ENCODE measurements at places on chromosomes 3 and 15.

DNA sequence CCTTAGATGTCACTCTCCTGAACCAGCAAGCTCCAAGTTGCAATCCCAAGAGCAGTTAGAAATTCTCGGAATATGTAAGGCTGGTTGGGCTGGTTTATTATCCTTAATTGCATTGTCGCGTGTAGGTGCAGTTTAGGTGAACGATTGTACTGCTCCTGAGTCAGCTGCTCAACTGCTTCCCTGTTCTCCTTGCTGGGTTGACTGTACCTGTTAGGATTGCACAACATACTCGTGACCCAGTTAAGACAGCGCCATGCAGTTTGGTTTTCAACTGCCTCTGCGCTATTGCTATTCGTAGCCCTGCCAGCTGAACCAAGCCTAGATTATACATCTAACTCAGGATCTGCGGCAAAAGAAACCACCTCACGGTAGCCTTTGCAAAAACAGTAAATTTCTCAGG is 41.0 kb downstream of the BCL2L10 start:
- DNase-seq: no peak

DNA sequence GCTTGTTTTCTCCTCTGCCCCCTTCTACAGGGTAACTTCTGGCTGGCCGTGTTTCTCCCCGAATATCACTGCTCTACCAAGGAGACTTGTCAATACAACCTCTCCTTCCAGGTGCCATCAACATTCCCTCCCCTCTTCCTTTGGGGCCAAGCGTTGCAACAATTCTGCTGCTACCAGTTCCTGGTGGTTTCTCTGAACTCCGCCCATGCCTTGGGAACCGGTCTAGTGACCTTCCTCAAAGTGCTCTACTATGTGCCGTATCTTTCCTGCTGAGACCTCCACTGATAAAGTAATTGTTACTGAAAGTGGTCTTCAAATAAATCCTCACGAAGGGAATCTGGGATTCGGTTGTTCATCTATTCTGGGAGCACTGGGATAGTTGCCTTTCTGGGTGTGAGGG is 26.2 kb downstream of the PCSK6 start:
- DNase-seq: no peak

GRCh38 chr3:143002083-143002712 is 828 bp downstream of the U2SURP start:
- DNase-seq: peak; percentile 8

DNA sequence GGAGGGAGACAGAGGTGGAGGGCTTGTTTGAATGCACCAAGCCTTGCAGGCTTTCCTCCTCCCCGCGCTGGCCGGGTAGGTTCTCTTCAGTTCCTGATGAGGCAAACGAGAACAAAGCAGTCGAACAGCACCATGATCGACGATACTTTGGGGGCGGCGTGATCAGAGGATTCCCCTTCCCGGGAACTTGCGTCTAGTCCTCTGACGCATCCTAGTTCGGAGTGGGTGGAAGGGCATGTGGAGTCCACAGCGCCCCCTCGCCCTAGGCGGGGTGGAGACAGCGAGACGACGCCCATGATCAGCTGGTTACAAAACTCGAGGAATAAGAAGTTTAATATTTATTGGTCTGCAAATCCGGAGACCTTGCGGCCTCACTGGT is 452 bp upstream of the SV2B start:
- DNase-seq: no peak

DNA sequence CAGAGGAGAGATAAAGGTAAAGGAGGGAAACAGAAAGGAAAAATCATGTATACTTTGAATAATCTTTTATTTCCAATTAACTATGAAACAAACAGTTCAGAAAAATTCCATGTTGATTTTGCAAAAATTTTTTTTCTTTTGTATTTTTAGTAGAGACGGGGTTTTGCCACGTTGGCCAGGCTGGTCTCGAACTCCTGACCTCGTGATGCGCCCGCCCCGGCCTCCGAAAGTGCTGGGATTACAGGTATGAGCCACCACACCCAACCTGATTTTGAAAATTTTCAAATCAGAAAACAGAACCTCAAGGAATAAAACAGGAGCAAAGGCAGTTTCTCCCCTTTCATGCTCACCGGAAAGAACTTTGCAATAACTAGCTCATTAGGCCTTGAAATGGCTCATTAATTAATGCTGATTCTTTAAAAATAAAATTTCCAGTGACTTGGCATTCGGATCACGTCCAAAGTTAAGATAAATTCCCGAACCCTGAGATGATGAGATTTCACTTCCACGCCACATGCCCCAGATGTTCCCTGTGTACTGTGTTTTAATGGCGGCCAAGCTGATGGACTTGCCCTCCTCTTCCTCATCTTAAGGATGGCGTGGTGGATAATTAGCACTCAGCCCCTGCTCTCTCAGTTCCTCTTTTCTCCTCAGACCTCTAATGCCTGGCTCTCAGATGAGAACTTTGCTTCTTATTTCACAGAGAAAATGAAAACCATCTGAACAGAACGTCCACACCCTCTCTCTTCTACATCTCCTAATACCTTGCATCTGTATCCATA is 10.8 kb downstream of the BCL2L10 start:
- no peak for DNase-seq

- DNase-seq: no peak
Observed at GRCh38 chr3:13522236-13522635, 26.7 kb upstream of the FBLN2 start.

DNA sequence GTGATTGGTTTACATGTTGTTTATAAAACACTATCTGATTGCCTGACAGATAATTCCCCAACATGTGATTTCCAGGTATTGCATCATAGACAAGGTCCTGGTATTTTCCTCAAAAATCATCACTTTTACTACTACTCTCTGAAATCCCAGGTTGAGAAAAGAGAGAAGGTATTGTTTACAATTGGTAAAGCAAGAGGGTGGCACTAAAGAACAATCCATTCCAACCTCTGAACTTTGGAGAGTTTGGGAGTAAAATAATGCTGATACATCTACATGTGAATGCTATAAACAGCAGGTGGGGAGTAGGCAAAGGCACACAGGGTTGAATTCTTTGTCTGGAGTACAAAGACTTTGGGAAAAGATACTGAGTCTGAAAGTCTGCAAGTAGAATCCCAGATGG is 134.2 kb downstream of the WDR72 start:
- DNase-seq: no peak

- DNase-seq: no peak
Observed at GRCh38 chr15:99819981-99820718, 86.9 kb upstream of the LYSMD4 start.

GRCh38 chr3:138938056-138938876 is 8.7 kb downstream of the FOXL2 start:
- DNase-seq: no peak

- DNase-seq: no peak
Observed at GRCh38 chr3:156948402-156949210, 122.5 kb downstream of the LEKR1 start.

- no peak for DNase-seq
Observed at GRCh38 chr15:70569091-70569713, 194.2 kb downstream of the UACA start.

DNA sequence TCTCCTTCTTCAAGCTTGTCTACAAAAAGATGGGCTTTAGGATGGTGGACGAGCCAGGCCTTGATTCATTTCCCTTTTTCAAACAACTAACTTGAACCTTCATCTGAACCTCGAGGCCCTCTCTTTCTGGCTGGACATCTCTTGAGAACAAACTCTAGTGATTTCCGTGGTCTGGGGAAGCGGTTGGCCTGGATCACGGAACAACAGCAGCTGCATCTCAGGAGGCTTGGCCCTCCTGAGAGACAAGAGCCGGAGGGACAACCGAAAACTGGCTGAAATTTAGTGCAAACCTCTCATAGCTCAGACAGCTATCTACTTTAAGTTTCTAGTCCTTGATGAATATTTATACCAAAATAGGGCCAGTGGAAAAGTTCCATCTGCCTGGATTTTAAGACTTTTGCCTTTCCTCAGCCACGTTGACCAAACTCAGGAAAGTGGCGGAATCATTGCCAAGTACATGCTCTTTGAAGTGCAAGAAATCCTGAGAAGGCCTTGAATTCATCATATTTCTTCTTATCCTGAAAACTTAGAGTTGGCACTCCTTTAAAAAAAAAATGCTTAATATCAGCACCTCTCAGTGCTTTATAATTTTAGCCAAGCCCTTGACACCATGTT is 14.5 kb downstream of the LMCD1 start:
- DNase-seq: no peak

GRCh38 chr15:37220949-37221670 is 120.8 kb upstream of the MEIS2 start:
- DNase-seq: no peak

- DNase-seq: no peak
Observed at GRCh38 chr15:71736286-71736947, 73.9 kb upstream of the NR2E3 start.

DNA sequence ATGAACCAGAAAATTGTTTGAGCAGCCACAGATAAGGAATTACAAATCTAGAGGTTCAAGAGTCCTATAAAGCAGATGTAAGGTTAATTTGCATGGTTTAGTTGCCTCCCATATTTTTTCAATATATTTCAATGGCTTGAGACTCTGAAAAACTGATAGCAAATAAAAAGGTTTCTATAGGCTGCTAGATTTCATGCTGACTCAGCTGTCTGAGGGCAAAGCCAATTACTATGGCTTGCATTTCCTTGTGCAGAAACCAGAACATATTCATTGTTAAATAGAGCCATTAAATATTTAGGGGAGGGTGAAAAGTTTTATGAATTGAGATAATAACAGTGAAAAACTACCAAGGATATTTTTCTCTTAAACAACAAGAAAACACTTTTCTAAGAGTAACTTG is 278.1 kb upstream of the CADM2 start:
- DNase-seq: no peak

DNA sequence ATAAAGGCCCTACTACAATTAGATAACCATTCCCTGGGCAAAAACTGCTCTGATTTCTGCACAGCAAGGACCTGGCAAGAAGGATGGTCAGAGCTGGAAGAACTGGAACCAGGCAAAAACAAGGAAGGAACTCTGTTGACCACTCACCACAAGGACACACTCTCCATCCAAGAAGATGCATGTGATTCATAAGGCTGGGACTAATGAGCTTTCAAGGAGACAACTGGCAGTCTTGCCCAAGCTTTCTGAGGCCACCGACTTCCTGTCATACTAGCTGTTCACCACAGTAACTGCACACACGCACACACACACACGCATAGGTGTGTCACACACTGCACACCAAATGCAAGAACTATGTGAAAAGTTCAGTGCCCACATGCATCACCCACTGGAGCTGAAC is 256.6 kb downstream of the OCA2 start:
- no peak for DNase-seq

DNA sequence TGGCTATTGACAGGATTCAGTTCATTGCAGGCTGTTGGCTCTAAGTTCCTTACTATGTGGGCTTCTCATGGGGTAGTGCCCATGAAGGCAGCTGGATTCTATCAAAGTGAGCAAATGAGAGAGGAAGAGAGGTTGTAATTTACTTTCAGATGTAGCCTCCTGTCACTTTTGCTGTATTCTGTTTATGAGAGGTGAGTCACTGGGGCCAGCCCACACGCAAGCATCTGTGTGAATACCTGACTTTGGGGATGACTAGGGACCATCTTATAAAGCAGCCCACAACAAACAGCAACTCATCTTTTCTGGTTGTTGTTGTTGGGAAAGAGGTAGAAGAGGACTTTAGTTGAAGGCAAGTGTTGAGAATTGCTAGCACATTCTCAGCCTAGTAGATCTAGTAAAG is 506.3 kb upstream of the GRM7 start:
- no peak for DNase-seq

DNA sequence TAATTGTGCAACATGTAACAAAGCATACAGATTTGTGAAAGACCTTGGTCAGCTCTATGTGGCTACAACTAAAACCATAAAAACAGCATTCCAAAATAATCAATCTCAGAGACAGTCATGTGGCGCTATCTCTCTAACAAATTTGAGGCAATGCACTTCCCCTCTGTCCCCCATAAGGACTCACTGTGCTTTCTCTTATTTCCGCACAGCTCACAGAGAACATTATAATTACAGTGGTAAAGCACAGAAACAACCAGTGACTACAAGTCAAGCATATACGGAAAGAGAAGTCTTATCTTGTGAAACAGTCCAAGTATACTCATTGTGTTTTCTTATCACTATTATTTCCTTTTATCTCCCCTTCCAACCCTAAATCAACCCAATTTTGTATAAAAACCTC is 64.3 kb downstream of the RYK start:
- DNase-seq: no peak

DNA sequence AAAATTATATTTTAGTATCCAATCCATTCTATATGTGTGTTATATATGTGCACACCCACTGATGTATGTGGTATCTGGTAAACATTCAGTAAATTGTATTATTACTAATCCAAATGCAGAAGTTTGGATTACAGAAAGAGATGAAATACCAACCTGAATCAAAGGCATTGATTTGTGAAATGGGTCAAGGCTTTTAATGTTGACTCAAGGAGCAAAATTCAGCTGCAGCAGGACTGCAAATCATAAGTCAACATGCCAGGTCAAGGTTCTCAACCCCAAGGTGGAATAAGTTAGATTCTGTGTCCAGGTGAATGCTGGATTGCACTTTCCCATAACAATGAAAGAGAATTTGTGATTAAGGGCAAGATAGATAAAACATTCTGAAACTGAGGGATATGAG is 190.7 kb downstream of the GAP43 start:
- DNase-seq: no peak

DNA sequence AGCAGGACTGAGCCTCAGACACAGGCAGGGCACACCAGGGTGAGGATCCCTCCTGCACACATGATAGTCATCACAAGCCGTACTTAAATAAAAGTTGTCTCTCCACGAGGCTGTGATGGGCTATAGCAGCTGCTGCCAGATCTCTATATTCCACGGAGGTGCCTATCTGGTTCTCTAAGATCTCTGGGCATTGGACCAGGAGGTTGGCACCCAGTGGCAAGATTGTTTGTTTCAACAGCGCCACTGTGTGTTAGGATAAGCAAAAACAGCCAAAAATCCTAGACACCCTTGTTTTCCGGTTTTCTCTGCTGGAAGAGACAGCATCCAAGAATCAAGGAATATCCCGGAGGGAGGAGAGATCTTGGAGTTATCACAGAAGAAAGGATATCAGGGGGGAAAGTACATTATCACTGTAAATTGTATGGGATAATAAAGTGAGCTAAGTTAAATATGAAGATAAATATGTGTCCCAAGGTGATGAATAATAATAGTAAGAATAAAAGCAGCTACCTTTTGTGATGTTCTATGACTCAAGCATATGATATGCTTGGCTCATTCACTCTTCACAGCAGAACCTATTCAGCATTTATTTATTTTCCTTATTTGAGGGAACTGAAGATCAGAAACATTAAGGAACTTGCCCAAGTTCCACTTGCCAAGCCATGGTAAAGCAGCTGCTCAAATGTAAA is 90.6 kb upstream of the AKAP13 start:
- peak; percentile 39 for DNase-seq

GRCh38 chr15:68603216-68603595 is 24.4 kb downstream of the CORO2B start:
- no peak for DNase-seq

GRCh38 chr3:191328383-191328961 is 722 bp upstream of the CCDC50 start:
- peak; percentile 40 for DNase-seq

- no peak for DNase-seq
Observed at GRCh38 chr3:155895379-155895900, 25.0 kb downstream of the GMPS start.

DNA sequence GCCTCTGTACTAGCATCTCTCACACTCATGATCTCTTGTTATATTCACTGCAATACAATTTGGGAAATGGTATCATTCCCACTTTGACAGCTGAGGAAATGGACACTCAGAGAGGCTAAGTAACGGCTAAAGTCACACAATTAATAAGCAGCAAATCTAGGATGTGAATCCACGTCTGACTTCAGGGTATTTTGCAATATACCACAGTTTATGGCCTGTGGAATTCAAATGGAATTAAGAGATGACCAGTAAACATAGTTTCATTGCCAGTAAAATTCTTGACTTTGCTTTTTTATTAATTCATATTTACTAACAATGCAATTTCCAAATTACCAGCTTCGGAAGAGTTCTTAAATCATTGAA is 61.1 kb downstream of the CCNL1 start:
- no peak for DNase-seq
